ENCODE measurements at places on chromosomes 4 and X.
A peak's percentile ranks its signal among the peaks of the same experiment; 100 is the strongest.

- DNase-seq: no peak
Observed at GRCh38 chr4:110064934-110065333, 133.5 kb downstream of the ELOVL6 start.

GRCh38 chrX:20118065-20118824 is 1.5 kb upstream of the MAP7D2 start:
- no peak for DNase-seq

DNA sequence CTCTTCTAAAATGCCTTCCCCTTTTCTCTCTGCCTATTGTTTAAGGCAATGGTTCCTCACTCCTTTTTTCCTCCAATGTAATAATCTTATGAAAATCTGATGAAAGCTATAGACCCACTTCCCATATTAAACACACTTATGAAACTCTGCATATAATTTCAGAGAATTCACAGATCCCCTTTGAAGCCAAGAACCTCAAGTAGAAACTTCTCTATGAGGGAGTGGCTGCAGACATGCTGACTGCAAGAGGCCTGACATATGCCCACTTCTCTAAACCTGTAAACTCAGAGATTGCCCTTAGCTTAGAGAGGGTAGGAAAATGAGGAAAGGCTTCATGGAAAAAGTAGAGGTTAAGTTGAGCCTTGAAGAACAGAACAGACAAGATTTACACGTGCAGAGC is 37.6 kb downstream of the TAB3 start:
- DNase-seq: no peak

- peak; percentile 4 for DNase-seq
Observed at GRCh38 chr4:183798301-183799253, 106.5 kb upstream of the STOX2 start.

GRCh38 chrX:16666541-16666940 is 16.6 kb downstream of the S100G start:
- no peak for DNase-seq

GRCh38 chr4:22094217-22094616 is 145.6 kb upstream of the KCNIP4 start:
- DNase-seq: no peak

DNA sequence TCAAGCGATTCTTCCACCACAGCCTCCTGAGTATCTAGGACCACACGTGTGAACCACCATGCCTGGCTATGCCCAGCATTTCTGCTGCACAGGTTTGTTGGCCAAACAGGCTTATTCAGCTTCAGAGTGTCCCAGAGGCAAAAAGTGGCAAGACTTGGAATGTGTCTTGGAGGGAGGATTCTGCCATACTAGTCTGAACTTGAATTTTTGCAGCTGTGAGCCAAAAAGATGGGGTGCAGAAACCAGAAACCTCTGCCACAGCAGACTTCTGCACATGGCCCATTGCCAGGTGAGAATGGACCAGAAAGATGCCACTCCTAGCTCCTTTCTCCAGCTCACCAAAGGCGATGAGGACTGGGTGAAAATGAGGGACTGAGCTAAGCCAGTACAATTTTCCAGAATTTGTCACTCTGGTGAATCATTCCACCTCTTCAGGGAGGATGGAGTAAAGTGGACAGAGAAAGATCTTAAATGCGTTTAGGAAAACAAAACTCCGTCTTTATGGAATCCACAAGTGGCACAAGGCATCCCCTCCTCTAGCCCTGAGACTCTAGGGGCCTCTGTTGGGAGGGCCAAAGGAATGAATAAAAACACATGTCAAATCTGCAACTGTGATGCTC is 369.1 kb upstream of the CLNK start:
- DNase-seq: no peak

- no peak for DNase-seq
Observed at GRCh38 chr4:147334478-147334877, 146.4 kb upstream of the EDNRA start.

- DNase-seq: no peak
Observed at GRCh38 chr4:102606846-102607450, 105.8 kb downstream of the NFKB1 start.

GRCh38 chr4:173332963-173333657 is 1.0 kb downstream of the HMGB2 start:
- peak; percentile 19 for DNase-seq

DNA sequence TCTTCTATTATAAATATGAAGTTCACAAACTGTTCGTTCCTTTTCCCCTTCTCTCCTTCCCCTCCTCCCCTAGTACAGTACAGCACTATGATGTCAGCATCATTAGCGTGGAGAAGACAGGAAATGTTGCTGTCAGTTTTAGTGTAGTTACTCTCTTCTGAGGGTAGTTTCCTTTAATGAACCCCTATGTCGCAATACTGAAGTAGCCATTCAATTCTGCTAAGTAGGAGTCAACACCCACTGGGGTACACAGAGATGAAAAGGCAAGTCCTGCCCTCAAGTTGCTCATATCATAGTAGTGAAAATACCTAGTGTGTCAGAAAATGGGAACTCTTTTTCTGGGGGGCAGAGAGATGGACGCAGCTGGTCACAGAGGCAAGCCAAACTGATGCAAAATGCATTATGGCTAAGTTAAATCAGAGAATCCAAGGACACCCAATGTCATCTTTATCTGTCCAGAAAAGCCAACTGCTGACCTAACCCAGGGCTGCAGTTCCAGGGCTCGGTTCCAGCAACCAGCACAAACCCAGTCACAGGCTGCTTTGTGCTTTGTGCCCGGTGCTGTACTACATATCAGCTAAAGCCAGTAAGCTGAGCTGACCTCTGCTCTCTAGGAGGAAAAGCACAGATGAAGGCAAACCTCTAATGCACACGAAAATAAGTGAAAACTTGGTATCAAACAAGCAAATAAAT is 31.5 kb downstream of the GRIA3 start:
- DNase-seq: no peak

- no peak for DNase-seq
Observed at GRCh38 chrX:1213971-1214370, 1.5 kb upstream of the CRLF2 start.

- DNase-seq: no peak
Observed at GRCh38 chr4:157270108-157270507, 49.6 kb downstream of the GRIA2 start.

- DNase-seq: no peak
Observed at GRCh38 chrX:25527596-25527995, 511.8 kb upstream of the ARX start.

DNA sequence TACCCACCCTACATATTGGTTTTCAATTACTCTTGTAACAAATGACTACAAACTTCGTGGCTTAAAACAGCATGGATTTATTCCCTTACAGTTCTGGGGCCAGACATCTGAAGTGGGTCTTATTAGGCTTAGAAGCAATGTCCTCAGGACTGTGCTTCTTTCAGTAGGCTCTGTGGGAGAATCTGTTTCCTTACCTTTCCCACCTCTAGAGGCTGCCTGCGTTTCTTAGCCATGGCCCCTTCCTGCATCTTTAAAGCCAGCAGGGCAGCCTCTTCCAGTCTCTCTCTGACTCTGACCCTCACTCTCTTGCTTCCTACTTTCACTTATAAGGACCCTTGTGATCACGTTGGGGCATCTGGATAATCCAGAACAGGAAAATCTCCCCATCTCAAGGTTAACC is 252.5 kb upstream of the PGRMC2 start:
- no peak for DNase-seq

GRCh38 chrX:72430405-72430968 is 124.8 kb upstream of the CITED1 start:
- no peak for DNase-seq

DNA sequence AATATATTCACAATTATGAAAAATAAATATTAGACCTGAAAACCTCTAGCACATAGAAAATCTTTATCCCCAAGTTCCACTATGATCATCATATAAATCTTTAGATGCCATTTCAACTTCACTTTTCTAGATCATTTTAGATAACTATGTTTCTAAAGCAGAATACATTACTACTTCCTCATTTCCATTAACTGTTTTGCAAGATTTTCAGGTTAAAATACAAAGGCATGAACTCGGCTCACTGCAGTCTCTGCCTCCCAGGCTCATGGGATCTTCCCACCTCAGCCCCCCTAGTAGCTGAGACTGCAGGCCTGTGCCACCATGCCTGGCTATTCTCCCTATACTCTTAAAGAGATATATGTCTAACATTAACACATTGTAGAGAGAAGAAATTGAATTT is 1365.9 kb upstream of the AGA start:
- DNase-seq: no peak

GRCh38 chrX:110989447-110989846 is 106.5 kb upstream of the PAK3 start:
- no peak for DNase-seq

- DNase-seq: no peak
Observed at GRCh38 chr4:141676087-141676670, 39.8 kb downstream of the IL15 start.

DNA sequence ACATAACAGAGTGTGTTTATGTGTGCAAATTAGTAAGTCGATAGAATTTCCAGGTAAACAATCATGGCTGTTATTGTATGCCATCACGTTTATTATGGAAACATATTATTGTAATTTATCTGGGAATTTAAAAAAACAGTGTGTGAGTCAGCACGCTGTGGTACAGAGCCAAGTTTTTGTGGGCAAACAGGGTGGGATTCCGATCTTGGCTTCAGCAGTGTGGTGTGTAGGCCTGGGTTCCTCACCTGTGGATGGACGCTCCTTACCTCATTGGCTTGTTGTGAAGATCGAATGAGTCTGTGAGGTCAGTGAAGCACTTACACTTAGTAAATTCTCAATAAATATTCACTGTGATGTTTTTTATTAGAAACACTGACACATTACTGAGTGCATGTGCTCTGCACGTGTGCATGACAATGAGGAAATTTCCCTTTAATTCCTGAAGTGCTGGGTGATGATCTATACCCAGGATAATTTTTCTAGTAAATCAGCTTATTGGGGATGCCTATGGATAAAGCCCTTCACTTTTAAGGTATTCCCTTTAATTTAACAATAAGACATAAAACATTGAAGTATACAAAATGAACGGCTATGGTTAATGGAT is 36.4 kb downstream of the SLIT2 start:
- DNase-seq: no peak

- DNase-seq: no peak
Observed at GRCh38 chrX:23008431-23009099, 8.8 kb downstream of the DDX53 start.

DNA sequence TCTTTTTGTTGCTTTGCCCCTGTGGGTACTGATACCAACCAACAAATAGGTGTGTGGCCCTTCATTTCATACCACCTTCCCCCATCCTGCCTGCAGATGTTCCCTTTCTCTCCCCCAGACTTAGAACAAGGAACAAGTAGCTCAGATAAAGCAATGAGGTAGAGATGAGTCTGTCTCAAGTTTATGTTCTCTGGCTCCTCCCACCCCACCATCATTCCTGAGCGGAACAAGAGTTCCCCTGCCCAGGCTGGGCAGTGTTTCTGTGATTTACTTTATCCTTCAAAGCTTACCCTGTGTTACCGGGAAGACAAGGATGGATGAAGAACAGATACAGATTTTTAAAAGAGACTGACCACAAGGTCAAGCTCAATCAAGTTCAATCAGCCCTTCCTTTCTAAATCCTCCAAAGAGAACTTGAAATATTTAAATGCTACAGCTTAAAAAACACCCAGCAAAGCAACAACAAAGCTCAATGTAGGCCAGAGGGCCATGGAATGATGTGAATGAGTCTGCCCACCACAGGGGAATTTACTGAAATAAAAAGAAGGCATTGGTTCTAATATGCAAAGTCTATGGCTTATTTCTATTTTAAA is 80.1 kb upstream of the UCP1 start:
- DNase-seq: no peak

GRCh38 chr4:148118633-148119032 is 323.6 kb downstream of the NR3C2 start:
- no peak for DNase-seq

DNA sequence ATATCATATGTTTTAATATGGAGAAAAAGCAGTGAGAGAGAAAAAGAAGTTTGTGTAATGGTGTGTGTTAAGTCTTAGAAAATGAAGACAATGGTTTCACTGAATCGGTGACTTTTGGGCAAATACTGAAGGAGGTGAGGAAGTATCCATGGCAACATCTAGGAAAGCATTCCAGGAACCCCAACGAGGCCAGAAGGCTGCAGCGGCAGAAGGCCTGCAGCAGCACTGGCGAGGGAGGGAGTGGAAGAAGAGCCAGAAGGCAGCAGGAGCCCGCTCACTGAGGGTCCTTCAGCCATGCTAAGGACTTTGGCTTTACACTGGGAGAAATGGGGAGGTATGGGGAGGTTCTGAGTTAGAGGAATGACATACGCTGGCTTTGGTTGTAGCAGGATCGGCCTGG is 26.8 kb downstream of the COQ2 start:
- no peak for DNase-seq

GRCh38 chrX:149846789-149847188 is 34.2 kb upstream of the MAGEA8 start:
- no peak for DNase-seq

DNA sequence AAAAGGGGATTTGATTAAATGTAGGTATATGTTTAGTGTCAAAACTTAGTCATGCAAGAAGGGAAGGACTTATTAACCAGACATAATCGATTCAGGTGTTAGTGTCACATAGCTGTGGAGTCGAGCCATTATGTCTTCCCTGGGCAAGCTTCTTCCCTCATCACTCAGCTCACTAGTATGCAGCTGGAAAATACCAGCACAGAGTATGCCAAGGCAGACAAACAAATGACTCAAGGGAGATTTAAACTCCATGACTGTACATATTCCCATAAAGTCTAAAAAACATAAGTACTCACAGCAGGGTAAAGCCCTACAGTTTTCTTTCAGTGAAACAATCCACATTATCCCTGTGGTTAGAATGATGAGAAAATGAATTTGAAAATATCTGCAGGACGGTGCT is 304.5 kb downstream of the CBLL2 start:
- DNase-seq: no peak

GRCh38 chr4:157076578-157076947 is 613 bp downstream of the GLRB start:
- no peak for DNase-seq

DNA sequence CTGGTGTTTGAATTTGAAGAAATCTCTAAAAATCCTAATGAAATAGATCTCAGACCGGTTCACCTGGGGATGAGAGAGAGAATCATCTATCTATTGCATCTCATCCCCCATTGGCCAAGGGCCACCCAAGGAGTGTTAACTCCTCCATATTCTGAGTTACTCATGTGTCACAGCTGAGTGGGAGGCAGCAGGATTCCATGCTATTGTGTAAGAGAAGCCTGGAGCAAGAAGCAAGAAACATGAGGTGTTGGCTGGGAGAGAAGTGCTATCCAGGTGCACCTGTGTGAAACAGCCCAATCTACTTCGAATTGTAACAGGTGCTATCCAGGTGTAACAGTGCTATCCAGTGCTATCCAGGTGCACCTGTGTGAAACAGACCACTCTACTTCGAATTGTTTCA is 150.3 kb upstream of the MAOA start:
- no peak for DNase-seq

- DNase-seq: no peak
Observed at GRCh38 chr4:17238633-17239032, 273.3 kb downstream of the QDPR start.

DNA sequence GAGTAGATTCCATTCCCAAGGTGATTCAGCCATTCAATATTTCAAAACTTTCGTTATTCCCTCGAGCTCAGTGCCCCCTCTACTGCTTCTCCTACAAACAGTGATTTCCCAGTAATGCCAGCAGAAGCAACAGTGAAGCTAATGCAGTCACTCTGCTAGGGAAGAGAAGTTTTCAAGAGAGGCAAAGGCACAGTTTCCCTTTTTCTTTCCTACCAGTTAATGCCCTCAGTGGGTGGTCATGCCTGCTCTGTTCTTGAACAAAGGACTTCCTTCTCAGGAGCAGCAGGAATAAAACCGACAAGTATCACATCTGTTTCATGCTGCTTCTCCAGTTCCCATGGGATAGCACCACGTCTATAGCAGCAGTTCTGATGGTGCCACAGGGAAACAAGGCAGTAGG is 317.2 kb downstream of the TENM3 start:
- no peak for DNase-seq

GRCh38 chr4:8846046-8846720 is 25.5 kb downstream of the HMX1 start:
- DNase-seq: no peak
